Panc1 (cell line): ENCODE measurements at places on chromosomes 13 and 19. TPM values are rescaled to one million over a fixed set of nuclear protein-coding genes. Genes with fewer than 3 reads are reported as not detected.

DNA sequence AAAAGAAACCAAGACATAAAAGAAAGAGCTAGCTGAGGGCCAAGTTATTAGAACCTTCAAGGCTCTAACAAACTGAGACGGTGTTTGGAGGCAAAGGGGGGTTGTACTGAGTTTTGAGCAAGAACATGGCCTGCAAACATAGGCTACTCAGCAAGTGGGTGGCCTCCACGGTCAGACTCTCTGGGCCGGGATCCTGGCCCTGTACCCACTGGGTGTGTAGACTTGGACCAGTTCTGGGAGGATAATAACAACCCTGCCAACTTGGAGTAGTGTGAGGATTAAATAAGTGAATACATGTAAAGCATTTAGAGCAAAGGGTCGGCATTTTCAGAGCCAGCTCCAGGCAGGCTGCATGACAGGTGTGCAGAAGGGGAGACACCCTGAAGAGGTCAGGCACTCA is 56.1 kb upstream of the TNFRSF19 start:
- DNase-seq = no peak

GRCh38 chr13:102845289-102845629 is 573 bp upstream of the ERCC5 start:
- DNase-seq = no peak

DNA sequence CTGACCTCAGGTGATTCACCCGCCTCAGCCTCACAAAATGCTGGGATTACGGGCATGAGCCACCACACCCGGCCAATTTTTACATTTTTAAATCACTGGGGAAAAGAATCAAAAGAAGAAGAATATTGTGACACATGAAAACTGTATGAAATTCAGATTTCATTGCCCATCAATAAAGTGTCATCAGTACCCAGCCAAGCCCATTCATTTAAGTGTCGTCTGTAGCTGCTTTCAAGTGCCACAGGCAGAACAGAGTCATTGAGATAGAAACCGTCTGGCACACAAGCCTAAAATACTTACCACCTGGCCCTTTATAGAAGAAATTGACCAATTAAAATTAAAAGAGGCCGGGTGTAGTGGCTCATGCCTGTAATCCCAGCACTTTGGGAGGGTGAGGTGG is 15.3 kb downstream of the COLGALT1 start:
- no peak for DNase-seq

KIR3DL2 gene
- total RNA-seq = not detected

APLP1 gene
- total RNA-seq = 74.6 TPM
